ENCODE measurements at places on chromosomes 3 and 15.

DNA sequence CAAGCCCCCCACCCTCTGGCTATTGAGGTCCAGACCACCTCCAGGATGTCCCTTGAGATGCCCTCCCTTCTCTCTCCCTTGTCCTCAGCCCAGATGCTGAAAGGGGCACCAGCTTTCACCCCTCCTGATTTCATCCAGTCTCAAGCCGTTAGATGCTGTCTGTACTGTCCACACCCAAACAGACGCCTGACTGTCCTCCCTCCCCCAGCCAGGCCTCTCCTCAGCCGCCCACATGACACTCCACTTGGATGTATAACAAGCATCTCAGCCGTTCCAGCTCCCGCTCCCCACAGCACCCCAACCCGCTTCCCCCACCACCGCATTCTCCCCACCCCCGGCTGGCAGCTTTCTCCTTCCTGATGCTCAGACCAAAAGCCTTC, 25.0 kb upstream of the CYP11A1 start:
- no peak for DNase-seq

DNA sequence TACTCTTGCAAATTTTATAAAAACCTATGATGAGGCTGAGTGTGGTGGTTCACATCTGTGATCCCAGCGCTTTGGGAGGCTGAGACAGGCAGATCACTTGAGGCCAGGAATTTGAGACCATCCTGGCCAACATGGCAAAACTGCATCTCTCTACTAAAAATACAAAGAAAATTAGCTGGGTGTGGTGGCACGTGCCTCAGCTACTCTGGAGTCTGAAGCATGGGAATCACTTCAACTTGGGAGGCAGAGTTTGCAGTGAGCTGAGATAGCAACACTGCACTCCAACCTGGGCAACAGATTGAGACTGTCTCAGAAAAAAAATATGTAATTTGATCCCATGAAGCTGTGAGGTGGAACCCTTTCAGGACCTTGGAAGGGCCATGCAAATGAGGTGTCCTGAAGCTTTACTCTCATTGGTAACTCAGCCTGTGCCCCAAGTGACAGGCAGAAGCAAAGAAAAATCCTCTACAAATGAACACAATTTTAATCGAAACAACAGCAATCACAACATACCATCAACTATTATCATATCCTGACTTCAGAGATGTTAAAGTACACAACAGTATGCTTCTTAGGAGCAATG, 84.6 kb upstream of the CDV3 start:
- no peak for DNase-seq

GRCh38 chr15:40721701-40722100, 26.7 kb downstream of the RAD51 start:
- DNase-seq = peak; percentile 57

DNA sequence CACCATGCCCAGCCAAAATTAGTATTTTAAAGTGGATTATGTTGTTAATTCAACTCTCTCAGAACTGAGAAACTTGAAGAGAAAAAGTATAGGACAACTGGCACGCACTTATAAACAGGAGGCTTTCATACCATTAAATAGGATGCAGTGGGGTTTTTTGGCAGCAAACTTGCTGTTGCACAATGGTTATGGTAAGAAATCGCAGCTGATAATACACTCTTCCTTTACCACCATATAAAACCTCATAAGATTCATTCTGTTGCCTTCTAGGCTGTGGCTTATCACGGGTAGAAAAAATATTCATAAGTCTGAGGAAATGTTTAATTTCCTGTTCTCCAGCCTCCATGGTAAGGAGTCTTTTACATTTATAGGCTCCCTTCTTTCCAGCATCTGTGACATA, 95.3 kb downstream of the TMCO5A start:
- no peak for DNase-seq

GRCh38 chr3:105746231-105746996, 122.4 kb downstream of the CBLB start:
- DNase-seq = no peak
